Stimulated activated CD4-positive, alpha-beta T cell treated with anti-CD3 and anti-CD28 coated beads, TNF-alpha, amount 100 ng/mL, for 4 hours (primary cell): ENCODE measurements at places on chromosomes 6 and 20.

DNA sequence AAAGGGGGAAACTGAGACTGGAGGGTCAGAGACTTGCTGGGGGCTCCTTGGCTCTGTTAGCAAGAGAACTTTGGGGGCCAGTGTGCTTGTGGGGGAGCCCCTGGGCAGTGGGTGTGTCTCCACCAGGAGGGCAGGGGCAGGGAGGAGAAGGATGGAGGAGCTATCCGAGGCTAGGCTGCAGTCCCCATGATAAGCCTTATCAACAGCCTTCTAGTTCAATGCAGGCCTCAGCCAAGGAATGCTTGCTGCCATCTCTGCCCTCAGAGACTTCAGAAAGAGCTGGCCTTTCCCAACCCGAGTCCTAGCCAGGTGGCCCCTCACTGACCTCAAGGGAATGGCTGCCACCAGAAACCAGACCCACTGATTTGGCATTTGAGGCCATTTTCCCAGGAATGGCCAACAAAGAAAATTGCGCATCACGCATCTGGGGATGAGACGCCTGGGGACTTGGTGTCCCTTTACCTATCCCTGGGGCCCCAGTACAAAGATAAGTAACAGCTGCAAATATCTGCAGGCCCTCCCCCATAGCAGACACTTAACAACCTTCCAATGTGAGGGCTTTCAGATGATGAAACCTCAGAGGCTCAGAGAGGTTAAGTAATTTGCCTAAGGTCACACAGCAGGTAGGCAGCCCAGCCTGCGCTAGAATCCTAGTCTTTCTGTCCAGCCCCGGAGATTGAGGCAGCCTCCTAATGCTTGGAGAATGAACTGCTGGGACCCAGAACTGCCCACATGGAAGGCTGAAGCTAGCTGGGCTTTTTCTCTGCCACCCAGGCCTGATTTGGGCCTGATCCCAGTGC is 4.9 kb downstream of the TGM2 start:
- DNase-seq: no peak

GRCh38 chr6:8065519-8065911 is 1.3 kb upstream of the BLOC1S5 start:
- DNase-seq: peak; percentile 0

DNA sequence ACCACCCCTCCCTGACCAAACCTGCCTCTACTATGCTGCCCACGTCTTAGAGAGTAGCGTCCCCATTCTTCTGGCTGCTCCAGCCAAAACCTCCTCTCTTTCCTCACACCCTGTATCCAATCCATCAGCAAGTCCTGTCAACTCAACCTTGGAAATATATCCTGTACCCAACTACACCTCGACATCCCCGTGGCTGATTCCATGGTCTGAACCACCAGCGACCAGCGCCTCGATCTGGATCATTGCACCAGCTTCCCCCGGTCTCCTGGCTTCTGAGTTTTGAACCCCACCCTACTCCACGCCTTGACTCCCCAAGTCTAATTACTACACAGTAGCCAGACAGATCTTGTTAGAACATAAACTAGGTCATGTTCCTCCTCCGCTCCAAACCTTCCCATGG is 9.8 kb downstream of the NRSN2 start:
- DNase-seq: no peak

DNA sequence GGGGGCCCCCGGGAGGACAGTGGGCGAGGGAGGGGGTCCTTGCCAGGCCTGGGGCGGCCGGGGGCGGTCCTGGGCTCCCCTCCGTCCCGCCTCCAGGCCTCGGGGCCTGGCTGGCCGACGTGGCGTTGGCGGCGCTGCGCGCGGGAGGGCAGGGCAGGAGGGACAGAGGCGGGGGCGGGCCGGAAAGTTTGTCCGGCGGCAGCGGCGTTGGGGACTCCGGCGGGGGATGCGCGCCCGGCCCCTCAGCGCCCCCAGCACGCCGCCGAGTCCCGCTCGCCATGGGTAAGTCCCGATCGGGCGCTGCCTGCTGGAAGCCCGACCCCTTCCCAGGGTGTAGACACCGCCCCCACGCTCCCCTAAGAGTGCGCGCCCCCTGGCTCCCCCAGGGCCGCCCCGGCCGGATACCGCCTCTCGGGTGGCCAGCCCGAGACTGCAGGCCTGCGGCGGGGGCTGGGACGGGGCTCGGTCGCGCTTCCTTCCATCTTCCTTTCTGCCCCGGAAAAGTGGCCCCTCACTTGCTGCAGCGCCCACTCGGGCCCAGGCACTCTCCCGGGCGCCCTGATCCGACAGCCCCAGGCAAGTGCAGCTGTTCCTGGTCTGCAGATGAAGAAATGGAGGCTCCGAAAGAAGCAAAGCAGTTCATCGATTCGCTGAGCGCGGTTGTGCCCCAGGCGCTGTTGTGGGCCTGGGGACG is at the start of gene SLC2A10:
TSS of gene SLC2A10 (plus strand) at position 191 of the 694 bp plus-strand sequence. CDS start at position 279, 88 bp downstream.
- no peak for DNase-seq

GRCh38 chr6:78523622-78524021 is 343.7 kb upstream of the IRAK1BP1 start:
- no peak for DNase-seq

DNA sequence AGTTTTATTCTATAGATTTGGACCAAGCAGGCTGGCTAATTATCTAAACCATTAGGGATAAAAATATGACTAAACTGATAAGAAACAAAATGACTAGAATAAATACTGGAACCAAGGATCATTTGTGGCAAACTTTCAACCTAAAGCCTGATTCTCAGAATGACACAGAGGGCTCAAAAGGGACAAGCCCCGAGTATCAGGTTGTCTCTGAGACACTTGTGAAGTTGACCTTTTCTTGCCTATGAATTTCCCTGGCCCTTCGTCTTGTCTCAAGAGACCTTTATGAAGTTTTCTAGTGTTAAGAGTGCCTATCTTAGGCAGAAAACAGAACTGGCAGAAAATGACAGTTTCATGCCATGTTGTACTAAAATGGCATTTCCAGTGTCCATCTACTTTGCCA is 68.3 kb downstream of the IMPG1 start:
- DNase-seq: no peak
